ENCODE measurements at places on chromosomes 3 and 15.

- DNase-seq = no peak
These were observed 116.2 kb downstream of the SERPINI1 start for GRCh38 chr3:167851749-167852148.

GRCh38 chr3:143989461-143989860 is 17.8 kb downstream of the DIPK2A start:
- DNase-seq = no peak

DNA sequence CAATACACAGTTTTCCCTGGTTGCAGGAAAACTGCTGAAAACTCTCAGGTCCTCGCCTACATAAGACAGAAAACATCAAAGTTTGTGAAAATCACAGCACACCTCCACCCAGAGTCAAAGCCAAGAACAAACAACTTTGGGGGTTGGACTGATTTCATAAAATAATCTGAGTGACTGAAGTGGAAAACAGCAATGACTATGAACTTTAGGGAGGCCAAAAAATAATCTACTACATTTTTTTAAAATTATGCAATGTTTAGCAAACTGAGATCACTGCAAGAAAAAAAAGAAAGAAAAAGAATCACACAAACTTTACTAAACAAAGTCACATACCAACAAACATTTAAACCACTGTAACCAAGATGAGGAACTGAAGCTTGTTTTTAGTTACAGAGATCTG is 15.9 kb upstream of the FOXP1 start:
- no peak for DNase-seq

GRCh38 chr3:195245531-195245951 is 25.4 kb downstream of the XXYLT1 start:
- DNase-seq = no peak

DNA sequence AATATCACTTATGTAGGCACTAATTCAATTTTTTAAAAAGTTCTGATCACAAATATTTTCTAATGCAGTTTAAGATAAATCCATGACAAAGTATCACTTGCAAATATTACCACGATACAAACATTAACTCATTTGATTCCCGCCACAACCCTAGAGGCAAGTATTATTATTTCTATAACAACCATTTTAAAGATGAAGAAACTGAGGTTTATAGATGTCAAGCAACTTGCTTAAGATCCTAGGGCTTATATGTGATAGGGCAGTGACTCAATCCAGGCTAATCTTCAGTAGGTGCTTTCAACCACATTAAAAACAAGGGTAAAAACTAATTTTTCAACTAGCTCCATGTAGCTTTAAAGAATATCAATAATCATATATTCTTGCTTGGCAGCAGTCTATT is 1.7 kb downstream of the DYNC1LI1 start:
- DNase-seq = no peak

- no peak for DNase-seq
These were observed 41.8 kb upstream of the RHO start for GRCh38 chr3:129486664-129487035.

GRCh38 chr3:141063831-141064230 is 12.7 kb downstream of the SPSB4 start:
- DNase-seq = no peak

GRCh38 chr3:53850895-53851294 is 4.5 kb downstream of the IL17RB start:
- DNase-seq = no peak

DNA sequence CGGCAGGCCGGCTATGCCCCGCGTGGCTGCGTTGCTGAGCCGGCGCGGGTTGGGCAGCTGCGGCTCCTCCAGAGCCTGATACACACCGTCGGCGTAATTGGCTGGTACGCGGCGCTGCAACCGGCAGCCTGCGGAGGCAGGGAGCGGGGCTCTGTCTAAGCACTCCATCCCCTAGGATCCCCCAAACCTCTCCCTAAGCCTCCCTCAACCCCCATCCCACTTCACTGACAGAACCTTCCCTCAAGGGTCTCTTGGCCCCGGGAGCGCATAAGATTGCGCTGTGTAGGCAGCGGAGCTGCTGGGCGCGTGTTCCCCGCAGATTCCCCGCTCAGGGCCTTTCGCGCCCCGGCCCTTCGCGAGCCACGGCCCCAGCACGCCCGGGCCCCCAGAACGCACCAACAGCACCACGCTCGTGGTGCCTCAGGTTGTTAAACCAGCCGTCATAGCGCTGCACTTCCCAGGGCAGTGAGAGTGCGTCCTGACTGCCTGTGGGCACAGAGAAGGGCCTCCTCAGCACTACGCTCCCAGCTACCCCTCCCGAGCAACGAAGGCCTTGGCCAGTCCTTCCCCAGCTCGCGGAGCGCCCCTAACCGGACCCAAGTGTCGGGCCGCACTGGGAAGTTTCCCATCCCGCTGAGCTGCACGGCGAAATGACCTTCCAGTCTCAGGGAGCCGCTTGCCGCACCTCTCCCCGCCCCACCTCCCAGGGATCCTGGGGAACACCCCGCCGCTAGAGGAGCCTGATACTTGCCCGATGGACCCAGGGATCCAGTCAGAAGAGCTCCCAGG is 1.2 kb downstream of the DUOX2 start:
- DNase-seq = no peak

DNA sequence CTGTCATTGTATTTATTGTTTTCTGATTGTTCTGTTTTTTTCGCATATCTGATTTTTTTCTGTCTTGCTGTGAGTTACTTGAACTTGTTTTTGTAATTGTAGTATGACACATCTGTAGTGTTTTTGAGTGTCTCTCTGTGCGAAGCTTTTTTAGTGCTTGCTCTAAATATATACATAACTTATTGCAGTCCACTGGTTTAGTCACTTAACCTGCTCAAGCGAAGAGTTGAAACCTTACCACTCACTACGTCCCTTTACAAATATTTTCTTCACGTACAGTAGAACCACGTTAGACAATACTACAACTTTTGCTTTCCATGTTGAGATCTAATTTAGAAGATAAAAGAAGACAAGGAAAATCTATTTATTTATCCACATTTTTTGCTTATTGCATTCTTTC is 713.0 kb upstream of the GRM7 start:
- no peak for DNase-seq

DNA sequence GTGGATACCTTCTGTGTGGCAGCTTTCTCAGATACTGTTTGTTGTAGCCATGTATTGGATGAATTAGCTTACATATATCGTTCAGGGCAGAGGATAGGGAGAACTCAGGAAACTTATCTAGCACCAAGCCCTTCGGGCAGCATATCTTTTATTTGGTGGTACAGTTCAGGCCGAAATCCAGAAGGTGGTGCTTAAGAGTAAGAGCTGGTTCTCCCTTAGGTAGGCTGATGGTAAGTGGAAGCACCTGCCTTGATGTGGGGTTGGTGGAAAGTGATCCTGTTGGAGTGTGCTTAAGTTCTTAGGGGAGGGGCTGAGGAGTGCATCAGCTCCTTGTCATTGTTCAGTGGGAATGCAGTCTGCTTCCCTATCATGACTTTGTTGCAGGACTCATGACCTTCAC is 187.5 kb downstream of the DOCK3 start:
- no peak for DNase-seq

DNA sequence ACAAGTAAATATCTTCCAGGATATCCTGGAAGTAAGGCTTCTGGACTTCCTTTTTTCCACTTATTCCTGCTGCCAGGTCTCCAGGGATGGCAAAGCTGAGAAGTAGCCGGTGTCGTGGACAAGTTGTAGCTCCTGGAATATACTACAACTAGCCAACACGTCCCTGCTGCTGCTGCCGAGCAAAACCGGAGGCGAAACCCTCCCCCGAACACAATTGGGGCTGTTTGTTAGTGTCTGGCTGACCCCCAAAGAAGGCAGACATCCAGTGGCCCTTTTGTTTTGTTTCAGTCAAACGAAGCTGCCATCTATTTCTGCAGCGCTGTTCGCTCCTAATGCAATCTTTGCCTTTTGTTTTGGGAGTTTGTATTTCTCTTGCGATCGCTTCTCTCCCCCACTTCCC is 45.3 kb upstream of the EIF5A2 start:
- DNase-seq = no peak

GRCh38 chr3:88852606-88853005 is 254.8 kb upstream of the EPHA3 start:
- no peak for DNase-seq

DNA sequence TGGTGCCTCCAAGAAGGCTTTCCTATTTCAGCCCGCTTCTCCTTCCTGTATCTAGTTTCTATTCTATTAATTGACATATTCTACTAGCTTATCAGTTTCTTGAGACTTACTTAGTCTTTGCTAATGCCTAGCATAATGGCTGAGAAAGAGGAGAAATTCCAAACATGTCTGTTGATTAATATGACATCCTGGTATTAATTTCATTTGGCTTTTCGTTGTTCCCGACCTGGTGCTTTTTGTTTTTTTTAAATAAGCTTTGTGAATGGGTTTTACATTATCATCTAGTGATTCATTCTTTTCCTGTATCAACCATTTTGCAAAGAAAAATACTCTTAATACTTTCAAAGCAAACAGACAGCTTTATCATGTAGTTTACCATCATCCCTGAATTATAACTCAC is 13.1 kb downstream of the WDR53 start:
- no peak for DNase-seq

DNA sequence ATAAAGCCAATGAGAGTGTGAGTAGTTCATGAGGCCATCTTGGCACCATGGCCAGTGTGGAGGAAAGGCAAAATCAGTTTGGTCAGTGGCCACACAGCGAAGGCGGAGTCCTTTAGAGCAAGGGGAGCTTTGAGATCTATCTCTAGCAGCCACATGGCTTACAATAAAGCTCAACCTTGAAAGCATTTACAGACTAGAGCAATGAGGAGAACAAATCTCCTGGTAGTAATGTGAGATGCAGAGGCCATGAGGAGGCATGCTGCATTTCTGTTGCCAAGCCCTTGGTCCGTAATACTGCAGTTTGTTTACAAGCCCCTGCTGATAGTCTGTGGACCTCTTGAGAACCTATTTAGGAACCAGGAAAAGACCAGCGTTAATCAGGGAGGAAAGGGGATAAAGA is 381.5 kb upstream of the C2CD4B start:
- DNase-seq = no peak

- DNase-seq = no peak
These were observed 31.0 kb downstream of the SLCO2A1 start for GRCh38 chr3:133998691-133999241.

- DNase-seq = no peak
These were observed 476.7 kb upstream of the CBLB start for GRCh38 chr3:106345353-106346027.

DNA sequence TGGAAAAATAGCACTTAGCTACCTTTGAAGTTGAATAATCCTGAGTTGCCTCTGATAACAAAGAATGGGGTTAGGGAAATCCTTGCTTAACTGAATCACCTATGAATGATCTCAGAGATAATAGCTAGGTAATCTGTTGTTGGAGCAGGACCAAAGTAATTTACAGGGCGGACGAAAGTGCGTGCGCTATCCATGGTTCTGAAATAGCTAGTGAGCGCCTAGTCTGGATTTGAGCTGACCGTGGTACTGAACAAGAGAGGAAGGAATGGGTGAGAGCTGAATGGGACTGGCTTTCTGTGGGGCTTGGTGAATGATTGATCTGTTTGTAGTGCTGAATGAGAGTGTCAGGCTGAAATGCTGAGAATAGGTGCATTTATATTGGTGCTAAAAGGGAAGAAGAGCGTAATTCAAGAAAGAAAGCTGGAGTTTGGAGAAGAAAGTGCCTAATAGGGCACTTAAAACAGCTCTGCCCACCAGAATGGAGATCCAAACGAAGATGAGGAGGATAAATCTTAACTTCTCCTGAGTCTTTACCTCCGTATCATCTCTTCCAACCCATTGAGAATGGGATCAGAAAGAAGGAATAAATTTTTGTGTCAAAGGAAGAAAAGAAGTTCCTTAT is 10.1 kb downstream of the SCN10A start:
- peak; percentile 72 for DNase-seq

DNA sequence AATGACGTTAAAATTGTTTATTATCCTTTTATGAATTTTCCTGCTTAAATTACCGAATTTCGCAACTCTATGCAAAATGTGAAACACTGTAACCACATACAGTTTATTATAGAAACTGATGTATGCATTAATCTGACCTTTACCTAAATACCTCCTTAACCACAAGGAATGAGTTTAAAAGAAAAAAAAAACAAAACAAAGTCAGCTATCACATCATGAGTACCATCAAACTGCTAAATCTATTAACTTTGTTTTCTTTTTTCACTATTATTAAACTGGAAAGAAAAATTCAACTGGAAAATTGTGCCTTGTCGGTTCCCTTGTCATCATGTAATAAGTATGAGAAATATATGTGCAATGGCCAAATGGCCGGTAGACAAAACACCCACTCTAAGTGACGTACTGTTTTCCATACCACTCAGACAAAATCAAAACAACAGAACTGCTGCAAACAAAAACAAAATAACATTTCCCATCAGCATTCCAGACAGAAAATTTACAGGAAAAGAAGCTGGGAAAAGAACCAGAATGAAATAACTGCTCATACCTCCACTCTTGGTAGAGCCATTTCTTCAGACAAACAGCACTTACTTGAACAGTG is 415.3 kb downstream of the FOXP1 start:
- DNase-seq = no peak

GRCh38 chr3:141608438-141608837 is 121.6 kb downstream of the RASA2 start:
- DNase-seq = no peak

DNA sequence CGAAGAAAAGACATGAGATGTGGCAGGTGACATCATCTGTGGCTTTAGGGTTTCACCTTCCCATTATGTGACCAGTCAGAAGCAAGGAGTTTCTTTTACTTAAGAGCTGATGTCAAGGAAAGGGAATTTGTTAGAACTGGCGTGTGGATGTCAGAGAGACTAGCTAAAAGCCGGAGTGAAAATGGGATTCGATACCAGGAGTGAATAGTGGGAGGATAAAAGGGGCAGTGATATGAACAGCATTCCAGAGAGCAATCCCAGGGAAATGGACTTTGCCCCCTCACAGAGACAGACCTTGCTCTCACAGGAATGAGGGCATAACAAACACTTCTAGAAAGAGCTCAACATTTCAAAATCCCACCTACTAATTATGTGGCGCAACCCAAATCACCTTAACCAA is 5.9 kb upstream of the FMN1 start:
- DNase-seq = no peak

- no peak for DNase-seq
These were observed 245.3 kb downstream of the RPLP1 start for GRCh38 chr15:69697916-69698315.

GRCh38 chr15:67997996-67998395 is 56.1 kb upstream of the PIAS1 start:
- no peak for DNase-seq

- no peak for DNase-seq
These were observed 240.5 kb upstream of the TMCO5A start for GRCh38 chr15:37693926-37694325.

GRCh38 chr3:192060160-192060781 is 599.3 kb downstream of the PYDC2 start:
- DNase-seq = no peak

GRCh38 chr3:65534805-65535204 is 503.9 kb downstream of the MAGI1 start:
- no peak for DNase-seq

GRCh38 chr3:71156062-71156665 is 427.4 kb downstream of the FOXP1 start:
- no peak for DNase-seq

DNA sequence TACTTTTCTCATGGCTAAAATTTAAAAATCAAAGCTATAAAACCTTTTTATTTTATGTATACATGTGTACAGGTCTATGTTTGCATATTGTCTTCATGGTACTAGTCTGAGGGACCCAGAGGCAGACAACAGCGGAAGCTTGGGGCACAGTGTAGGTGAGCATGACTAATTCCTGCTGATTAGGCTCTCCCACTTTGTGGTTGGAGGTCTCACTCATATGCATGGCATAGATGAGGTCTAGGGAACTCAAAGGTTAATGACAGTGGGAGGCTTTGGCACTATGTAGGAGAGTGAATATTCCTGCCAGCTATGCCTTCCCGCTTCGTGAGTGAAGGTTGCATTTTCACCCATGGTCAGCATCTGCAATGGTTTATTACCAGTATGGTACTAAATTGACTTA is 47.5 kb upstream of the AADACL2 start:
- DNase-seq = no peak
